Frontal cortex (tissue), 4 donors: ENCODE measurements at places on chromosomes 11 and 22. TPM values are rescaled to one million over a fixed set of nuclear protein-coding genes. Genes with fewer than 3 reads are reported as not detected.

RIMBP3B gene
- total RNA-seq = 0.82 TPM

FOLR3 gene
- not detected for total RNA-seq

C1QTNF4 gene
- total RNA-seq = 14.7 TPM

KRTAP5-2 gene
- not detected for total RNA-seq

TTC28 gene
- 79.5 TPM for total RNA-seq

TST gene
- 4.9 TPM for total RNA-seq

KCNJ5 gene
- total RNA-seq = 0.82 TPM

DKK3 gene
- 225 TPM for total RNA-seq

RFPL1 gene
- under 0.01 TPM for total RNA-seq

RIC8A gene
- 135 TPM for total RNA-seq

SLC5A4 gene
- total RNA-seq = not detected

CCDC116 gene
- not detected for total RNA-seq
